M059J (cell line): ENCODE measurements at places on chromosomes 13 and 19. TPM values are rescaled to one million over a fixed set of nuclear protein-coding genes. Genes with fewer than 3 reads are reported as not detected.

The NRTN gene
- total RNA-seq: 0.67 TPM in 1 of 2 replicates, not detected in the other

The ACP7 gene
- total RNA-seq: 0.89 and 1.7 TPM in 2 replicates

The LRCH1 gene
- 3.0 and 7.4 TPM in 2 replicates for total RNA-seq

The ZNF835 gene
- 0.49 and 0.71 TPM in 2 replicates for total RNA-seq

The ZNF492 gene
- total RNA-seq: not detected in 2 replicates
